ENCODE measurements at places on chromosomes 3 and 15.

- DNase-seq = no peak
Measured at GRCh38 chr3:139318431-139318816, 25.4 kb upstream of the MRPS22 start.

DNA sequence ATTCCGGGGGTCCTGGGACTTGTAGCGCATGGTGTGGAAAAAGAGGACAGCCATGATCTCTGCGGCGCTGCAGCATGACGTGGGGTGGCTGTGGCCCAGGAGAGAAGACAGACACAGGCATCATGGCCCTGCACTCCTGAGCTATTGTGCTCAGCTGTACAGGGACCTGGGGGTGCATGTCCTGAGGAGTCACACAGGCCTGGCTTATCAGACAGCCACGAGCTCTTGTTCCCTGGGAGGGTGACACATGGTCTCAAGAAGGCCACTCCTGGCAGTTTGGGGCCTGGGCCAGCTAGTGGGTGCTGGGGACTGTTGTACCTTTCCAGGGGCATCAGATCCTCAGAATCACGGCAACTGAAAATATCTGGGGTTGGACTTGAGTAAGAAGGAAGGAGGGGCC, 13.7 kb downstream of the TKT start:
- no peak for DNase-seq

DNA sequence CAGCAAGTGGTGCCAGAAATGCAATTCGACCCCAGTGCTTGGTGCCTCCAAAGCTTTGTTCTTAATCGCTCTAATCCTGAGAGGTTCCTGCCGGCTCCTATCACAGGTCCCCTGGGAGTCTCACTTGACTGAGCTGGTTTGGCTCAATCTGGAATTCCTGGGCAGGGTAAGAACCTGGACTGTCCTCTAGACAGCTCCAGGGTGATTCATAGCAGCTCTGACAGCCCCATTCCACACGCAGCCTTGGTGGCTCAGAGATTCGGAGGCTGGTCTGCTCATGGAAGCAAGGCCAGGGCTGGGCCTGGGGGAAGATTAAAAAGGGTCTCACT, 37.9 kb downstream of the MYO5C start:
- DNase-seq = peak; percentile 58

- no peak for DNase-seq
Measured at GRCh38 chr3:184259878-184260723, 1.3 kb downstream of the CAMK2N2 start.

- no peak for DNase-seq
Measured at GRCh38 chr3:108301695-108302404, 5.5 kb downstream of the HHLA2 start.

DNA sequence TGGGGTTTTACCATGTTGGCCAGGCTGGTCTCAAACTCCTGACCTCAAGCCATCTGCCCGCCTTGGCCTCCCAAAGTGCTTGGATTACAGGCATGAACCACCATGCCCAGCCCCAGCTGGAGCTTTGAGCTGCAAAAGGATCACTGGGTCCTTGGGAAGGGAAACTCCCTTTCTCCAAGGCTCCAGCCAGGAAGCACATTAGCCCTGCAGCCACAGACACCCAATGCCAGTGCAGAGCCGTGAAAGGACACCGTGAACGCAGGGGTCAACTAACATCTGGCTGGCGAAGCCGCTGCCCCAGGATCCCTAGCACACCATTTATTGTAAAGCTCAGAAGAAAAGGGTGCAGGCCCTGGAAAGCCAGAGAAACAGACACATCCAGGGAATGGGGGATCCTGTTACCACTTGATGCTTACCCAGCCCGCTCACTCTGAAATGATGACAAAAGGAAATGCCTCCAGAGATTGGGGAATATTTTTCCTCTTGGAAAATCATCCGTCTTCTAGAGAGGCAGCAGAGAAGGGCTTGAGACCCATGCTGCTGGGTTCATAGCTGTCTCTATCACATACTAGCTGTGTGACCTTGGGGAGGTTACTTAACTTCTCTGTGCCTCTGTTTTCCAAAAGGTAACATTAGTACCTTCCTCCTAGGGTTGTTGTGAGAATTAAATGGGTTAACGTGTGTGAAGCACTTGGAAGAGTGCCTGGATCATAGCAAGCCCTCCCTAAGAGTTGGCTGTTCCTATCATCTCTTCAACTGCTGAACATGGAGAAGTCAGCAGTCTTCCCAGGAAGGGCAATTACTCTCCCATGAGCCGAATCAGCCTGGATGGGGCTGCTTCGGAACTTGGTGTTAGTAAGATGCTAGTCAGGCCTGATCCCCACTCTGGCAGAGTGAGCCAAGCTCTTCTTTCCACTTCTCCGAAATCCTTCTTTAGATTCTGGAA, 40.8 kb downstream of the LMCD1 start:
- DNase-seq = no peak

- no peak for DNase-seq
Measured at GRCh38 chr3:29705906-29706844, 425.3 kb downstream of the RBMS3 start.

DNA sequence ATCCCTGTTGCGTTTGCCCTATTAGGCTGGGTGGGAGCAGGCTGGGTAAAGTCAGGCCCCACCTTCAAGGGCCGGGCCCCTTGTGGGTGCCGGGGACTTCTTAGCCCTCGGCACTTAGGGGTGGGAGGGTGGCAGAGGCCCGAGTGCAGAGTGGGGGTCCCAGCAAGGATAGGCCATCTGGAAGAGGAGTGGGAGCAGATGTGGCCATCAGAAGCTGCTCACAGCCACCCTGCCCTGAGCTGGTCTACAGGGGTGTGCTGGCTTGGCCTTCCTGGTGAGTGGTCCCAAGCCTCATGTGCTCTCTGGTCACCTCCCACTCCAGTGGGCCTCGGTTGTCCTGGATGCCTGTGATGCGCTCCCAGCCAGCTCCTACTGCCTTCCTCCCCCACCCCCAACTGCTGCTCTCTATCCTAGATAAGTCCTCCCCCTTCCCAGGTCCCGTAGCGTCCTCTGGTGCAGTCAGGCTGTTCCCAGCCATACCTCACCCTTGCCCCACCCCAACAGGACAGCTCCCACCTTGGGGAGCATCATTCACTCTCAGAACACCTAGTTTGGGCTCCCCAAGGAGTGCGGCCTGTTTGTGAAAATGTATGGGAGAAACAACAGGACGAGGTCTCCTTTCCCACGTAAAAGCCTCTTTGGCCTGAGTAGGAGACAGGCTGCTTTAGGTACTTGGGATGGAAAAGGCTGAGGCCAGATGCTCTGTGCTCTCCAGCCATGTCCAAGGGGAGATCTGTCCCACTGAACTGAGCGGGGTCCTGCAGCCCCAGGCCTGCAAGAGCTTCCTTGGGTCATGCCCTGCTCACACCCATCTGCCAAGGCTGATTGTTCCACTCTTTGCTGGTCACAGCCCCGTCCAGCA, 24.9 kb upstream of the PLXNA1 start:
- DNase-seq = no peak

DNA sequence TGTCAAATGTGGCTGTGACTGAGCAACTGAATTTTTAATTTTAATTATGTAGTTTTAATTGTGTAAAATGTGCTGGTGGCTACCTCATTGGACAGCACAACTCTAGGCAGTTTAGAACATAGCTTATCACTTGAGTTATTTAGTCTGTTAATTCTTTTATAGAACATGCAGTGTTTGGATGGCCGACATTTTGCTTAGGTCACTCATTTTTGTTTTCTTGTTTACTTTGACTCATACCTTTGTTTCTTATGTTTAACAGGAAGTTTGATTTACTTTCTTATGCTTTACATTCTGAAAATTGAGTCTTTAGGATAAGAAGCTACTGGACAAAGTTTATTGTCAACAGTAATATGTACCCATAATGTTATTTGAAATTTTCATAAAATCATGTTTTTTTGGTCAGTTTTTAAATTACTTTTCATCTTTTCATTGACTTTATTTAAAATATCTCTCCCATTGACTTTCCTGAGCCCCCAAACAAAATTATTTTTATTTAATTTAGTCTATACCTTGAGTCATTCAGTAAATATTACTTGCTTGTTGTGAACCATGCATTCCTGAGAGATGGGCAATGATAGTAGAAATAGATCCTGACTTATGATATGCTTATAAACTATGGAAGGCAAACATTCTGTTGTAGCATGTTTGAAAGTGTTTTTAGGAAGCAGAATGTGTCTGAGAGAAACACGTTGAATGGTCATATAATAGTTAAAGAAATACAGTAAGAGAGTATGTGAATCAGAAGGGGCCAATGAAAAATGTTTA, 60.6 kb downstream of the TCF12 start:
- DNase-seq = no peak

- no peak for DNase-seq
Measured at GRCh38 chr15:40043927-40044716, 5.1 kb upstream of the SRP14 start.

DNA sequence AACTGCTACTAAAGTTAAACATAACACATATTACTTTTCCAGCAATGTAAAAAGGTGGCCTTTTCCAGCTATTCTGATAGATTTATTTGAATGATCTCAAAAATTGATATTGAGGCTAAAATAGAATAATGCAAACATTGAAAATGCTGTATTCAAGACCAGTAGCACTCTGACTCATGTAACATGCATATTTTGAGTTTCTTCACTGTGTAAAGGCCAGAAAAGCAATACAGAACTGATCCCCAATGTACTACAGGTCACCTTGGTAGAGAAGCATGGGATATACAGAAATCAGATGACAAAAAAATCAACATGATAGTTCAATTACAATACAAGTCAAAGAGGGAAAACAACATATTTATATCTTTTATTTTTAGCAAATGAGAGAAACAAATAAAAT, 419.6 kb downstream of the DIPK2A start:
- DNase-seq = no peak

DNA sequence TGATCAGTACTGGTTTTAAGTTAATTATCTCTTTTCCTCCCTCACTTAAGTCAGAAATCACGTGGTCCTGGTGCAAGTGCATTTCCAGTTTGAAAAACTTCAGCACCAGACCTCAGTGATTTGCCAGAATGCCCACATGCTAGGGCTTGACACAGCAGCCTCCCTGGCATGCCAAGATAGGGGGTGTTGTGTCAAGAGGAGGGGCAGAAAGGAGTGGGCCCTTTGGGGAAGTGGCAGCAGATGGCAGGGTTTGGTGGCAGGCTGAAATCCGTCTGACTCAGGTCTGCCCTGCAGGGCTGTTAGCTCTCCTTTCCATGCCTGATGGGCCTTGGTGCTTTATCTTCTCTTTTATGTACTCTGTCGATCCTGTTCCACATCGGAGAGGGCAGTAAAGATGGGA, 23.4 kb downstream of the PXK start:
- DNase-seq = no peak

DNA sequence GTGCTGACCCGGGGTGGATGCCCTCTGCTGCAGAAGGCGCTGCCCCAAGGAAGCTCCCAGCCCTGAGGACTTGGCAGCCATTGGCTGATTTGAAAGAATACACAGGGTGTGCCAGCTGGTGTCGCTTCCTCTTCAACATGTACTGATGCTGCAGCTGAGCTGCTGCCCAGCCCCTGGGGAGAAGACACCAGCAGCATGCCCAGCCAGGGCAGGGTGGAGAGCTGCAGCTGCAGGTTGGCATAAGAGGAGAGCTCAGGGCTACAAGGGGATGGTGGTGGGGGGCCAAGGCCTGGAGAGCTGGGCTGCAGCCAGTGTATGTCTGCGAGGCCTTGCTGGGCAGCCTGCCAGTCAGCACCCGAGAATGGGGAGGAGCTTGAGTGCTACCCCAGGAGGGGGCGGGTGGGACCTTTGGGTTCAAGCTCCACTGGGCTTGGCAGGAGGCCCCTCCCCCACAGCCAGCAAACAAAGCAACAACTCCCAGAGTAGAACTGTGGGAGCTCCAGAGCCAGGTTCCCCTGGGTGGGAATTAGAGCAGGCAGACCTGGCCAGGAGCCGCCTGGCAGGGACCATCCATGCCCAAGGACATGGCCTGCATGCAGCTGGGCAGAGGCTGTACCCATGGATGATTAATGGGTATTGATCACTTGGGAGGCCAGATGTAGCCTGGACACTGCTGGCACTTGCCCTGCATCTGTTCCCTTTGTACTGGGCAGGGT, 9.2 kb upstream of the SEMA4B start:
- DNase-seq = peak; percentile 38

- no peak for DNase-seq
Measured at GRCh38 chr3:100458814-100459213, 33.6 kb upstream of the TMEM45A start.

DNA sequence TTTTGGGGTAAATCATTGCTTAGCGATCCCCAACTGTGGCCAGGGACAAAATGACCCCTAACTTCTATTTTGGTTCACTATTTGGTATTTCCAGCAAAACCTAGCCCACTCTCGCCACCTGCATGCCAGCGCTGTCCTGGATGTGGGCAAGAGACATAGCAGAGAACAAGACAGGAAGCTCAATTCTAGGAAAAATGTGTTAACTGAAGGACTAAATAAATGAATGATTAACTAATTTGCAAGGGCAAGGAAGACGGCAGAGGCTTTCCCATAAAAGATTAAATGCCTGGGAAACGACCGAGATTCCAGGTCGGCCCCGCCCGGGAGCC, 408 bp downstream of the NICN1 start:
- no peak for DNase-seq

DNA sequence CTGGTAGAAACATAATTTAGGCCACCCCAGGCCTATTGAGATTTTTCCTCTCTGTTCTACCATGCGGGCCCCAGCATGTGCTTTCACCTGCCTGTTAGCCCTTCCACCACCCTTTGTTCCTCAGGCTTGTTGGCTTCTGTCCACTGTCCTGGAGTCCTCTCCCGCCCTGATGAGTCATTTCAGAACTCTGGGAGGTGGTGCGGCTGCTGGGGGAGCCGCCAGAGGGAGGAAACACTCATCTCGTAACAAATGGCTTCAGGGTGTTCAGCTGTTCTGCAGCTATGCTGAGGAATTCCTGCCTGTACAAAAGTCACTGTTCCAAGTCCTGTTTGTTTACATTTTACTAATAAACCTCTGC, 36.3 kb downstream of the LRTM1 start:
- peak; percentile 97 for DNase-seq

DNA sequence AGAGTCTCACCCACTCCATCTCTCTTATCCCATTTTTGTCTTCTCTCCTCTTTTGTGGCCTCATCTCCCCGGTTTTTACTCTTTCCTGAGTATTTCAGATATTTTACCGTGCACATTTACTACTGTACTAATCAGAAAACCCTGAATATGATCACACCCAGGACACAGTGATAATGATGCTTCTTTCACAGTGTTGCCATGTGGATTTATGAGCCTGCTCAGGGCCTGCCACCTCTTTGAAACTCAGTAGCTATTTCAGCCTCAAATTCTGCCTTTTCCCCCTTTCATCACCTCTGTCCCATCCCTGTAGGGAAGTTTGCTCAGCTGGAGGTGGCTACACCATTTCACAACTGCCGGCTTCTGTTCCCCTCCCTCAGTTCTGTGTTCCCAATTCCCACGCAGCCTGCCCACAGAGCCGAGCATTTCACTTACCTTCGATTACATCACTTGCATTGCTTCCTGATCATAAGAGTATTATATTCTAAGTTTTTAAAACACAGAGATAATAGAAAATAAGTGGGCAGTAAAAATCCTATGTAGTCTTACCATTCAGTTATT, 33.2 kb downstream of the ARNT2 start:
- no peak for DNase-seq

- DNase-seq = no peak
Measured at GRCh38 chr3:61422945-61423673, 138.3 kb upstream of the PTPRG start.

- no peak for DNase-seq
Measured at GRCh38 chr3:191915712-191916111, 454.7 kb downstream of the PYDC2 start.

GRCh38 chr3:34155666-34156065, 357.2 kb downstream of the PDCD6IP start:
- no peak for DNase-seq

All from fibroblast of the conjunctiva (primary cell).